OCI-LY7 (cell line): ENCODE measurements at places on chromosomes 12 and 14.

- no peak for DNase-seq
These were observed 6.0 kb downstream of the KRT2 start for GRCh38 chr12:52645982-52646381.

DNA sequence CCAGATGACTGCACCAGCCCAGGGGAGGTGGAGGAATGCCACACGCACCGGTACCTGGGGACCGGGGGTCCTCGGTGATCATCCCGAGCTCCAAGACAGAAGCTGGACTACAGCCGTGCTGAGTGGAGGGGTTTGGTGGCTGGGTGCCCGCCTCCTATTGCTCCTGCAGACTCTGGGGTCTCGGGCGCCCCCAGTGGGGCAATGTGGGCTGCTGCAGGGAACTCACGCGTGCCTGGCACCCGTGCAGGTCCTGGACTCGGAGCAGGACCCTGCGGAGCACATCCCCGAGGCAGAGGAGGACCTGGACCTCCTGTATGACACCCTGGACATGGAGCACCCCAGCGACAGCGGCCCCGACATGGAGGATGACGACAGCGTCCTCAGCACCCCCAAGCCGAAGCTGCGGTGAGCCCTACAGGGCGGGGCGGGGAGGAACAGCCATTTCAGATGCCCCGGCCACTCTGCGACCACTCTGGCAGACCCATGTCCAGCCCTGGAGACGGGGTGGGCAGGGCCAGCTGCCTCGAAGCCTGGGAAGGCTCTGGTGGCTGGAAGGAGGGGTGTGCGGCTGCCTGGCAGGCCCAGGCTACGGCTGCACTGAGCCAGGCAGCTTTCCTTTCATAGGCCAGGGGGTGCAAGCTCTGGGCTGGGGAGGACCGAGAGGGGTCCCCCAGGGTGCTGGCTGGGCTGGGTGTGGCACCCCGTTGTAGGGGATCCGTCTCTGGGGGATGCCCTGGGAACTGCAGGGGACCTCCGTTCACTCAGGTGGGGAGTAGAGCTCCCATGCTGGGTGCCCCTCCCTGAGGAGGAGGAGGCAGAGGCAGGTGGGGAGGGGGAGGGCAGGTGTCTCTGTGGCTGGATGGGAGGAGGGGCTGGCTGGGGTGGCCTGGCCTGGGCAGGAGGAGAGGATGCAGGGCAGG is 21.6 kb upstream of the TEX22 start:
- peak; percentile 29 for DNase-seq

DNA sequence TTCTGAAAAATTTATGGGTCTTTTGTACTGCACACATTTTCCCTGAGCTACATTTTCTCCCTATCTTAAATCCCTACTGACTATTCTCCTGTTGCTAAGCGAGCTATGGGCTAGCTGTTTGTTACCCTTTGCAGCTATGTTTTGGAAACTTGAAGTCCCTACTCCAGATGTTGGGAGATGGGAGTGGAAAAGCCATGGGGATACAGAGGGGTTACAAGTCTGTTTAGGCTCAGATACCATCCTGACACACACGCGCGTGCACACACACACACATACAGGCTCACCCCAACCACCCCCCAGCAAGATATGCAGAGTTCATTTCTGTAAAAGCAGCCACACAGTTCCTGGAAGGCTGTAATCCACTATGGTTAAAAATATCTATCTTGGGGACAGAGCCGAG is 15.8 kb downstream of the ATP5MC2 start:
- no peak for DNase-seq

- no peak for DNase-seq
These were observed 15.8 kb downstream of the RGS6 start for GRCh38 chr14:71947947-71948500.

DNA sequence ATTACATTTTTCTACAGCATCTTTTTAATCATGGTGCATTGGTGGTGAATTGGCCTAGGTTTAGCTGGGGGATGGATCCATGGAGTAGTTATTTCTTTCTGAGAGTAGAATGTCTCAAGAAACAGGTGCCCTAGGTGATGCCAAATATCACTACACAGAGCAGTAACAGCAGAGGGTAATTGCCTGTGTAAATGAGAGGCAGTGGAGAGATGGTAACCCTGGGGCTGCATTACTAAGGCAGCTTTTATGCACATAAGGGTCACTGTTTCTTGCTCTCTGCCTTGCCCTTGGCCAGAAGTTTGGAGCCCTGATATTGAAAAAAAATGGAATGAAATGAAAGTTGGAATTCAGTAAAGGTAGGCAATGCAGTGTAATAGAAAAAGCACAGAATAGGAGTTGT is 604.0 kb downstream of the NOVA1 start:
- DNase-seq = no peak

GRCh38 chr14:74472601-74473000 is 20.5 kb downstream of the NPC2 start:
- no peak for DNase-seq

DNA sequence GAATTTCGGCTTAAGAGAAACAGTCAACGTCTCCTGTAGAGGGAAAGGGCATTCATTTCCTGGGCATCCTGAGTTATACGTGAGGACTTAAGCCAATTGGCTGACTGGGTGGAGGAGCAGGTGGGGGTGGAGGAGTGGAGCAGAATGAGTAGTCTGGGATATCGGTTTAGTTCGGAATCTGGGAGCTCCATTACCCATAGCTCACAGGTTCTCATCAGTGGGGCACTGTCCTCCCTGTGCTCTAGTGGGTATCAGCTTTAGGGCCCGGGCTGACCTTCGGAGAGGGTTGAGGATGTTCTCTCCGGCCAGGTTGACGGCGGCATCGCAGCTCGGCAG is 704 bp downstream of the SDR39U1 start:
- DNase-seq = no peak

DNA sequence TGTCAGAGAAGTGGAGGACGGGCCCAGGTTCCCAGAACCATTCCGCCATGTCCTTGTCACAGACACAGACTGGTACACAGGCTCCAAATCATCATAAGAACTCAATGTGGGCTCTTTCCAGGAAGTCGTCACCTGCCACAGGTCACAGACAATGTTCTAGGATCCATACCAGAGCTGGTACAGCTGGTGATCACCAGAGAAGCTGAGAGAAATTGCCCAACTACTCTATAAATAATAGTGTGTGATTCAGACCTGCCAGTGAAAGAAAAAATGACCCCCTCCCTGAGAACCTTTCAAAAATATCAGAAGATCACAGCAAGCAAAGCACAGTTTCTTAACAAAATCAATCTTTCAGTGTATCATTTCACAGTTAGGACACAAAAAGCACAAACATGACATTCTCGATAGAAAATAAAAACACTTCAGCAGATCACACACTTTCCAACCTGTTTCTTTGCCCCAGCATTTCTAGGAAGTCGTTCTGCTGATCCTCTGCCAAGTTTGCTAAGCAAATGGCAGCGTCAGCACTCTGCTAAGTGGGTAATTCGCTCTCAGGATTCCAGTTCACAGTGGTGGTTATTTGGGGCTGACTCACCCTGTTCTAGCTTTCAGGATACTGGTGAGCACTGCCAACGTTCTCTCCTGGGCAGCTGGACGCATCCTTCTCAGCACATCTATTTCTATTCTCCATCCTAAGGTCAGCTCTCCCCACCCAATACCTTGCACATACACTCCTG is 223.3 kb upstream of the SFSWAP start:
- no peak for DNase-seq

- no peak for DNase-seq
These were observed 23.6 kb downstream of the OR11H4 start for GRCh38 chr14:20262642-20263128.

DNA sequence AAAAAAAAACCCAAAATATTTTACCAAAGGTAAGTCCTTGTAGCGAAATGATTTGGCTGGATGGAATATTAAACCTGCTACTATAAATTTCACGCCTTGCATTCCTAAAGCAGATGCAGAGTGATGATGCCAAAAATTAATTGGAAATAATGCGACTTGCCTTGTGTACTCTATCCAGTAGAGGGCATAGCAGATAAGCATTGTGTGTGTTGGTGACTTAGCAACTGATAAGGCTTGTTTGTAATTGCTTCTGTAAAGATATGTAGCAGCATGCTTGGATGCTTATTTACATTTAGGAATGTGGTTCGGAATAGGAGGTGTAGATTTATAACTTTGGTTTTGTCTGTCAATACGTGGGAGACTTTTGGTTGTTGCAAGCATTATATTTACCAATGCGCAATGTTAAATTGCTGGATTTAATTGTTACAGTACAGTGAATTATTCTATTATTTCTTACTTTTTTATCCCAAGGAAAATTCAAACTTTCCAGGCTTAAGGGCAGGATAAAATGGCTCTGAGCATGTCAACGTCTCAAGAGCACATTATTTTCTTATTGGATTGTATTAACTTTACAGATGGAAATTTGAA is 80.5 kb downstream of the TMEM260 start:
- peak; percentile 40 for DNase-seq

DNA sequence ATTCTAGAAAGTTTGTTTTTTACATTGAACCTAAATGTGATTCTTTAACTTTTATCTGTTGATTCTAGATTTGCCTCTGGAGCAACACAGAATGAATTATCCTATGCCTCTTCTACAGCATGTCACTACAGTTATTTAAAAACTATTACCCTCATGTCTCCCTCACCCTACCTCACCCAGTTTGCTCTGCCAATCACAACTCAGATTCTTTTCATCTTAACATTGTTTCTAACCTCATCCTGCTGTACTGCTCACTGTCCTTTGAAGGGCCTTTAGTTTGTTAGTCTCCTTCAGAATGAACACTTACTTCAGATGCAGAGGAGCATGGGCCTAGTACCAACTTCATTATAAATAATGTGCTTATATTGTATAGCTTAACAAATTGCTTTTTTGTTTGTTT is 21.5 kb downstream of the YLPM1 start:
- no peak for DNase-seq

- DNase-seq = no peak
These were observed 63.4 kb downstream of the LMO3 start for GRCh38 chr12:16542586-16542985.

DNA sequence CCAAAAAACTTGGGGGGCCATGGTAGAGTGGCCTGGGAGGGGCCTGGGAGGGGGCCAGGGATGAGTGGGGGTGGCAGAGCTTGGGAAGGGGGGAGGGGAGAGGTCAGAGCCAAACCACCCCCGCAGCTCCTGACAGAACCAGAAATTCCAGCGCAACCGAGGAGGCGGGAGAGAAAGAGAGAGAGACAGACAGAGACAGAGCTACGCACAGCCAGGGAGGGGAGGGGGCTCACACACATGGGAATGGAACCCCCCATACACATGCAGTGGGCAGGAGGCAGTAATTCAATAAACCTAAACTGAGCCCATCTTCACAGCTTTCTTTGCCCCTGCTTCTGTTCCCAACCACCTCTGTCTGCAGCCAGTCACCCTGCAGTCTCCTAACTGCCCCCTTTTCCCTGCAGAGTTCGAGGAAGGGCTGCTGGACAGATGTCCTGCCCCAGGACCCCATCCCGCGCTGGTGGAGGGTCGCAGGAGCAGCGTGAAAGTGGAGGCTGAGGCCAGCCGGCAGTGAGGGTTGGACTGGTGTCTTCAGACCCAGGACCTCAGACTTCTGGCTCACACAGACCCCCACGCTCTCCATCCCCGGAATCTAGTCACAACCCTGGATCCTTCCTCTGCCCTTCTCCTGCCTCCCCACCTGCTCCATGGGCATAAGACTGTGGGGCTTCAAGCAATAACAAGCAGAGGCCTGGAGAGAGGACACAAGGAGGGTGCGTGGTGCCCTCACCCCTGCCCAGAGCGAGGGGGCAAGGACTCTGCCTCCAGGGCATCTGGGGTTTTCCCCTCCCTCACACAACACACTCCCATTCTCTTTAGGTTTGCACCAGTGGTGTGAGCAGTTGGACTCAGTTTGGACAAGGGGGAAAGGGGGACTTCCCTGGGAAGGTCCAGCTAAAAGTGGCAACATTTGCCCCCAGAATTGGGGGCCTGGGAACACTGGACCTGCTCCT is 5.6 kb downstream of the NAB2 start:
- DNase-seq = no peak

- no peak for DNase-seq
These were observed 24.1 kb downstream of the DUSP16 start for GRCh38 chr12:12538535-12538934.

GRCh38 chr12:38156497-38157245 is 159.9 kb upstream of the ALG10B start:
- no peak for DNase-seq

GRCh38 chr12:13156277-13156676 is 40.2 kb upstream of the EMP1 start:
- DNase-seq = no peak
